ENCODE measurements at places on chromosomes 13 and 19.

GRCh38 chr13:109139346-109139745 is 509.9 kb downstream of the MYO16 start:
- DNase-seq: no peak

DNA sequence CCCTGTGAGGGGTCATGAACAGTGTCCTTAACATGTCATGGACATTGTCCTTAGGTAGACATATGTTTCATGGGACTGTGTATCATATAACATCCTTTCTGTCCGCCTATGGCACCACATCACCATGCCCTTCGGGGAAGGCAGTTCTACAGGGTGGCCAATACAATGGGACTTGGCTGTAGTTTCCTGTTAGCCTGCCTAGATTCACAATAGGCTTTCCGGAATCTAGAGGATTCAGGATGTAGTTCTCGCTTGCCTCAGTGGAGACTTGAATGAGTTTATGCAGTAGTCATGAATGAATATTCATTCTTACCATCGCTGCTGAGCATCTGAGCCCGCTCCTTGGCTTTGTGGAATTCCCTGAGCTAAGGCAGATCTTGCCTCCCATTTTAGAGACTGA is 100.5 kb downstream of the DNAJC15 start:
- no peak for DNase-seq

- no peak for DNase-seq
Measured at GRCh38 chr13:99153219-99153618, 47.4 kb upstream of the UBAC2 start.

DNA sequence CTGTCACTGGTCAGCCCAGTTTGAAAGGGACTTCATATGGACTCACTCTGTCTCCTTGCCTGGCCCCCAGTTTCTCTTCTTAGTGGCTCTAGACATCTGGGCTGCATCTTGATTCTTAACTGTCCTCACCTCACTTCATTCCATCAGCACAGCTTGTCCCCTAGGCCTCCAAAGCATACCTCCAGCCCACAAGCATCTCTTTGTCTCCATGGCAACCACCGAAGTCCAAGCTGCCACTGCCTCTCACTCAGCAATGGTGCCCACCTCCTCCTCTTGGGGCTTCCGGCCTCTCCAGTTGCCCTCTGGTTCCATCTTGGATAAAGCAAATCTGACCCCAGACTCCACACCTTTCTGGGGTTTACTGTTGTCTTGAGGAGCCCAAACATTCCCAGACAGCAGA is 9.9 kb upstream of the KLHL26 start:
- no peak for DNase-seq

GRCh38 chr13:48569104-48569666 is 36.3 kb upstream of the RCBTB2 start:
- DNase-seq: no peak

GRCh38 chr19:50882188-50882587 is 8.9 kb downstream of the KLK2 start:
- no peak for DNase-seq
